MV-4-11 (cell line): ENCODE measurements at places on chromosomes 5 and 9.

GRCh38 chr5:170078931-170079330 lies 26.8 kb upstream of the FOXI1 start:
- DNase-seq, result no peak

GRCh38 chr5:174589011-174589410 lies 135.4 kb upstream of the MSX2 start:
- DNase-seq, result no peak

- no peak for DNase-seq
These were observed 17.6 kb upstream of the NDST1 start for GRCh38 chr5:150490296-150490669.

DNA sequence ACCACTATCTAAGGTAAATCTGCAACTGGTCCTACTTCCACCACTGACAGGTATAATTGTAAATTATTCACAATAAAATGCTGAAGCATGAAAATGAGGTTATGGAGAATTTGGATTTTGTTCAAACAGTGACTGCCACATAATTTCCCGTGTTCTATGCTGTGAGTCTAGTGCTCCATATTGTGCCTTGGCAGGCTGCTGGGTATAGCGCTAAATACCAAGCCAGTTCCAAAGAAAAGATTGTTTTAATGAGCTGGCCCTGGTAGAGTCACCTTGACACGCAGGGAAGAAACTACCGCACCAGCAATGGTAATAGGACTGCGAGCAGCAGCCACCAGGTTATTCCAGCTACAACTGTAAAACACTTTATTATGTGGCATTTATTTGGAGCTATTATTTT lies 30.4 kb downstream of the PSMB7 start:
- DNase-seq, result no peak

- no peak for DNase-seq
These were observed 194.4 kb upstream of the VCAN start for GRCh38 chr5:83277154-83277553.
